OCI-M1 (cell line): ENCODE measurements at places on chromosomes 7 and 10.

- DNase-seq, result peak; percentile 17
These were observed 61.5 kb downstream of the CPVL start for GRCh38 chr7:29084832-29085231.

DNA sequence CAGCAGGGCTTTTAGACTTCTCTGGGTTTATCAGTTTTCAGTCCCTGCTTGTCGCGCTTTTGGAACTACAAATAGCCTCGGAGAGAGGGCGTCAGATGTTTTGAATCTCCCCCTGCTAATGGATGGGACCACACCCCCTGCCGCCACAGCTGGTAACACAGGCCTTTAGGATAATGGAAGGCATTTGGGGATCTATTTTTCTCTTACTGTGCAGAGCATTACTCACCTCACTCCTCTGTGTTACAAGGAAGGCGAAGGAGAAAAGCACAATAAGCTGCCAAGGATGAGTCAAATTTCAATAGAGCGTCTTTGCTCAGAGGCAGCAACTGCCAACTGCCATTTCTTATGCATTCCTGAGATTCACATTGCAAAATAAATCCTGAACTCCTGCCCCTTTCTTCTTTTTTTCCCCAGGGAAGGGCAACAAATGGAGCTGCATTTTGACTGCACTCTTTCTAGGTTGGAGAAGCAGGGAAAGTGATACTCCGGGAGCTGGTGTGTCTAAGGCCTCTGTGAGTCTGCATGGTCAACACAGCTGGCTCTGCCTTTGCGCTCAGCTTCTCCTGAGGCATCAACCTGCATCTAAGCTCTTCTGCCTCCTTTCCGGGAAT, 31.5 kb upstream of the SMNDC1 start:
- DNase-seq, result no peak

DNA sequence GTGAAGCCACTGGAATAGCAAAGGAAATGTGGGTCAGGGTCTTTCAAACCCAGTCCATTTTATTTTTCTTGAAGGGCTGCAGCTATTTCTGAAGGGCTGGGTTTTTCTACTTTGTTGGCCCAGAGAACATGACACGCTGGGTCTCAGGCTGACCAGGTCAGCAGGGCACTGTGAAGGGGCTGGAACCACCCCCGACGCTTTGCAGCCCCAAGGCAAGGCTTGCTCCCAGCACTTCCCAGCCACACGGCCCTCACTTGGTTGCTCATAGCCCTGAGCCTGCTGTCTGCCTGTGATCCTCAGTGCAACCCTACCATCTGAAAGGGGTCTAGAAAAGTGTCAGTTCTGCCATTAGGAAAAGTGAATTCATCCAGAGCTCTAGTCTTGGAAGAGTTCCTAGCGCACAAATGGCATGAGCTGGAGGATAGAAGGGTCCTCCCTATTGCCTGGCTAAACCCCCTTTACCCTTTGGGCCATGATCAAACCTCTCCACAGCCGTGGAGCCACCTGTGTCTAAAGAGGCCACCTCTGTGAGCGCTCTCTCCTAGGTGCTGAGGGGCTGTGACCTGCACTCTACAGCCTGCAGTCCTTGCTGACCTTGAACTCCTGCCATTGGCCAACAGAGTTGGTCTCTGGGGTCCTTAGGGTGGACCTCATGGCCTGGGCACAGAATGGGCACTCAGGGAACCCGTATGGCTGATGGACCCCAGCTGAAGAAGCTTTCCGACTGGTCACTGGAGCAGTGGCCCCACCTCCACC, 132.0 kb downstream of the RGS10 start:
- DNase-seq, result no peak

GRCh38 chr10:5450605-5451384, 38.4 kb downstream of the NET1 start:
- DNase-seq, result no peak

DNA sequence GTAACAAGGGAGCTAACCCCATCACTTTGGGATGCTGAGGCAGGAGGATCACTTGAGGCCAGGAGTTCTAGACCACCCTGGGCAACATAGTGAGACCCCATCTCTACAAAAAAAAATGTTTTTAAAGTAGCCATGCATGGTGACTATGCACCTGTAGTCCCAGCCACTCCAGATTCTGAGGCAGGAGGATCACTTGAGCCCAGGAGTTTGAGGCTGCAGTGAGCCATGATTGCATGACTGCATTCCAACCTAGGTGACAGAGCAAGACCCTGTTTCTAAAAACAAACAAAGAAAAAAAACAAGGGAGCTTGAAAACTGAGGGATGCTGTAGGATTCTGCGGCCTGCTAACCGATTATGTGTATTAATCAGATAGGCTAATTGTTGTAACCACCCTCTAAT, 4.9 kb downstream of the KIAA1217 start:
- no peak for DNase-seq

DNA sequence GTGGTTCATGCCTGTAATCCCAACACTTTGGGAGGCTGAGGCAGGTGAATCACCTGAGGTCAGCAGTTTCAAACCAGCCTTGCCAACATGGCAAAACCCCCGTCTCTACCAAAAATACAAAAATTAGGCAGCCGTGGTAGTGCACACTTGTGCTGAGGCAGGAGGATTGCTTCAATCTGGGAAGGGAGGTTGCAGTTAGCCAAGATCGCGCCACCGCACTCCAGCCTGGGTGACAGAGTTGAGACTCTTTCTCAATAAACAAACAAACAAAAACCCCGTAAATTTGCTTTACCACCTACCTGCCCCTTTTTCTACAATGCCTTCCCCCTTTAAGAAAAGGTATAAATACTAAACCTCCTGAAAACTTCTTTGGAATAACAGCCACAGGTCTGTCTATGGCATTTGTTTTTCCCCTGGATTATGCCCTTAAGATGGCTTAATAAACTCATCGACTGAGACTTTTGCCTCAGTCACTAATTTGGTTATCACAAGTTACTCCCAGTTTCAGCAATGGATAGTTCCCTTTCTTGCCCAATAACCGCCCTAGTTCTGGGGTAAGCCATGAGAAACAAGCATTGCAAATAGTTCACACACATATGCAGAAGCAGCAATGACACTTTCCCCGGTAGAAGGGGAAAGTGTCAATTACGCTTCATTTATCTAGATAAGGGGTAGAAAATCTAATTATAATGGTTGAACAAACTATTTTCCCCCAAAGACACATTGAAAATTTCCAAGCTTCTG, 52.8 kb upstream of the SVIL start:
- no peak for DNase-seq

DNA sequence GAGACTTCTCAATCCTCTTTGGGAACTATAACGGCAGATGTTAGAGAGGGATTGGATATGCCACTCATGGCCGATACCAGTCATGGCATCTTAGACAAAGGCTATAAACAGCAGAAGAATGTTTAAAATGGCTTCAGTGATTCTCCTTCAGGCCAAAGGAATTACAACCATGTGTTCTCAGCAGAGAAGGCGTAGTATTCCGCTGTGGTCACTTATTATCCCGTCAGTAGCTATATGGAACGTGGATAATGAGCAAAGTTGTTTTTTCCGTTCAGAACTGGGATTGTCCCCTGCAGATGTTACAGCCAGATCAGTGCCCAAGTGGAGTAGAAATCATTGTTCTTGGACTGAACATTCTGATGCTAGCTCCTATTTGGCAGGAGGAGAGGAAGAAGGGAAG, 43.1 kb downstream of the TEX36 start:
- no peak for DNase-seq

DNA sequence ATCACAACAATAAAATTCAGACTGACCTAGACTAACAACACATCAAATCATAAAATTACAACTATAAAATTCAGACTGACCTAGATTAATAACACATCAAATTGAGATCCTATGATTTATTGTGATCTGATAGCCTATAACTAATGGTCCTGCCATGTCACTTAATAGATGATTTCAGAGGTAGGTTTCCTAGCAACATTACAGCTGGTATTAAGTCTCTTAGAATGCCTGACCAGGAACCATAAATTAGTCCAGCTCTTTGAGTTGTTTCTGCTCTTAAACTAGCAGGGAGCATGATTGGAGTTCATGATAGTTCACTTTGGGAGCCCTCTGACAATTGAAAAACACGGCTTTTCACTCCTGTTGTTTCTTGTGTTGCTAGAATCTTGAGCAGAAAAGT, 318.9 kb downstream of the BMPER start:
- DNase-seq, result no peak

DNA sequence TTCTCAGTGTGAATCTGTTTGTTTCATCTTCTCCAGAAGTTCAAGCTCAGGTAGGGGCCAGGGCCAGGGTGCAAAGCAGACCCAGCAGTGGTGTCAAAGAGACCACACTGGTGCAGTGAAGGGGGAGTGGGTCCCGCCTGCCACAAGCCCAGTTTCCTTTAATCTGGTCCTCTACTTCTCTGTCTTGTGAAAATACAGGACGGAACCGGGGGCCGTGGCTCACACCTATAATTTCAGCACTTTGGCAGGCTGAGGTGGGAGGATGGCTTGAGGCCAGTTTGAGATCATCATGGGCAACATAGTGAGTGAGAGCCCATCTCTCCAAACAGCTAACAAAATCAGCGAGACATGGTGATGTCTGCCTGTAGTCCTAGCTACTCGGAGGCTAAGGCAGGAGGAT, 109.0 kb downstream of the SLIT1 start:
- no peak for DNase-seq
